Neural progenitor cell (in vitro differentiated cells): ENCODE measurements at places on chromosomes 13 and 19.

- DNase-seq = no peak
Measured at GRCh38 chr19:29287061-29287460, 74.1 kb upstream of the UQCRFS1 start.

- DNase-seq = no peak
Measured at GRCh38 chr13:49635599-49636433, 7.5 kb downstream of the ARL11 start.

DNA sequence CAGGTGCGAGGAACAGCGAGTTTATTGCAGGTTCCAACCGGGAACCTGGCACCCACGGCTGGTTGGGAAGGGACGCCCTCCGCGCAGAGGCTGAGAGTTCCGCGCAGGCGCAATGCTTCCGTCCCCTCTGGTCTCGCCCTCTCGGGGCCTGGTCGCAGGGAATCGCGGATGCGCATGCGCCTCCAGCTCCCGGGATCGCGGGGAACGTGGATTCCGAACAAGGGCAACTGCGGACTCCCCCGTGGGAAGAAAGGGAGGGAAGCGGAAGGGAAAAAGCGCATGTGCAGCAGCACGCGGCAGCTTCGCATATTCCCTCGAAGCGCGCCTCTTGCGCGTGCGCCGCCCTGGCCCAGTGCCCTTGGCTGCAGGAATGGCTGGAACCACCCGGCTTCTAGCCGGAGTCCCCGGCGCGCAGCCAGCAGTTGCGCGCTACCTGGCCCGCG, 1.1 kb downstream of the TSSK6 start:
- no peak for DNase-seq

DNA sequence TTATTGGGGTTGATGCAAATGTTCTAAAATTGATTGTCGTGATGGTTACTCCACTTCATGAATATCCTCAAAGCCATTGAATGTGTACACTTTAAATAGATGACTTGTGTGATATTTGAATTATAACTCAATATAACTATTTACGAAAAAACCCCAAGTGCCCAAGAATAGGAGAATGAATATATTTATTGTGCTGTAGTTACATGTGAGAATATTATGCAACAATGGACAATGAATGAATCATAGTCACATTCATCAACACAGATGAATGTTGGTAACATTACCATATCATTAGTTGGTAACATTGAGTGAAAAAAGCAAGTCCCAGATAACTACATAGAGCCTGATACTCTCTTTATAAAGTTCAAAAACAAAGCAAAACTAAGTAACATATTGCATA, 127.8 kb upstream of the UBL3 start:
- no peak for DNase-seq

- DNase-seq = no peak
Measured at GRCh38 chr13:50713523-50714248, 129.8 kb downstream of the DLEU7 start.

DNA sequence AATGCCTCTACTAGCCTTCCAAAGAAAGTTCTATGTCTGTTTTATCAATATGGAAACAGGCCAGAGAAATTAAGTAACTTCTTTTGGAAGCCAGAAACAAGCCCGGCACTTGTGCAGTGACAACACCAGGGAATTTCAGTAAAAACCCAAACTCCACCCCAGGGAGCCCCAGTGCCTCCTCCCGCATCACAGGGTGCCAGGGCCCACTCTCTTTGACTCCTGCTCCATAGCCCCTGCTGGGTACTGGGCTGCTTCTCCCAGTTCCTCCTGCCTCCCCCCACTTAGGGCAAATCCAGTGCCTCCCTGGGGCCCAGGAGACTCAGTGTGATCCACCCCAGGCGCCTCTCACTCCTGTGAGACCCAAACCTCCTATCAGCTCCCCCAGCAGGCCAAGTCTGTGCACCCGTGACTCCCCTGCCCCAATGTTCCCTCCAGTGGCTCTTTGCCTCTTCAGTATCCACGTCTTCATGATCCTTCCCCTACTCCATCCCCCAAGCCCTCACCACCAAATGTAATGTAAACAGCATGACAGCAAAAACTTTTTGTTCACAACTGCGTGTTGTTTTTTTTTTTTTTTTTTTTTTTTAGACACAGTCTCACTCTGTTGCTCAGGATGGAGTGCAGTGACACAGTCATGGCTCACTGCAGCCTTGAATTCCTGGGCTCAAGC, 2.3 kb upstream of the FFAR3 start:
- DNase-seq = no peak
